Activated T-helper 17 cell treated with anti-CD3 and anti-CD28 coated beads, Interleukin-2, amount 50 U/mL, for 72 hours (primary cell): ENCODE measurements at places on chromosomes 3 and 15. TPM values are rescaled to one million over a fixed set of nuclear protein-coding genes. Genes with fewer than 3 reads are reported as not detected.

- no peaks in the 10 kb centered on the region for H3K36me3 ChIP-seq
- peaks cover 2% of the 10 kb centered on the region for H3K27me3 ChIP-seq
- H3K27ac ChIP-seq: no peak overlapping the region
- H3K4me3 ChIP-seq: no peak overlapping the region
- no peaks in the 10 kb centered on the region for H3K4me1 ChIP-seq
Observed at GRCh38 chr15:93941697-93942096, 289.7 kb upstream of the MCTP2 start.

- H3K27me3 ChIP-seq: no peaks in the 10 kb centered on the region
- peaks cover 11% of the 10 kb centered on the region for H3K36me3 ChIP-seq
- peaks cover 24% of the 10 kb centered on the region for H3K4me1 ChIP-seq
- H3K27ac ChIP-seq: no peak overlapping the region
Observed at GRCh38 chr3:188236271-188236670, 82.3 kb downstream of the LPP start.

DNA sequence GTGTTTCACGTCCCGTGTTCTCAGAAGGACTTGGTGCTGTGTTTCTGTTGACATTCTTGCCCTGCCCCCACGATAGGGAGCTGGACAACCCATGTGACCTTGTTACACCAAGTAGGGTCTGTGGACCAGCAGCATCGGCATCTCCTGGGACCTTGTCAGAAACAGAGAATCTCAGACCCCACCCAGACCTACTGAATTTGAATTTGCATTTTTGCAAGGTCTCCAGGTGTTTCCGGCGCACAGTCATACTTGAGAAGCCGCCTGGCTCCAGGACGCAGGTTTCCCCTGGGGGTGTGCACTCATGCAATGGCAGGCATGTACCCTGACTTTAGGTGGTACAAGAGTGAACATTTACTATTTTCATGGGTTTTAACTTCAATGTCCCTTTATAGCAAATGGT lies 117.9 kb downstream of the TLE3 start:
- no peak overlapping the region for H3K4me3 ChIP-seq
- H3K27me3 ChIP-seq: peaks cover 40% of the 10 kb centered on the region
- no peak for ATAC-seq
- H3K4me1 ChIP-seq: no peaks in the 10 kb centered on the region
- H3K27ac ChIP-seq: no peak overlapping the region
- H3K36me3 ChIP-seq: no peaks in the 10 kb centered on the region

RTP4 gene
- total RNA-seq: 3.1 TPM

- no peak for ATAC-seq
- H3K4me1 ChIP-seq: peaks cover 51% of the 10 kb centered on the region
- H3K27me3 ChIP-seq: no peaks in the 10 kb centered on the region
- peak overlapping the region; percentile 51 for H3K4me3 ChIP-seq
- peaks cover 95% of the 10 kb centered on the region for H3K36me3 ChIP-seq
Observed at GRCh38 chr3:156689608-156690007, 15.2 kb downstream of the TIPARP start.

GRCh38 chr3:158443632-158444031 lies 127.4 kb upstream of the MLF1 start:
- H3K27ac ChIP-seq: no peak overlapping the region
- H3K4me3 ChIP-seq: no peak overlapping the region
- ATAC-seq: peak; percentile 89
- no peaks in the 10 kb centered on the region for H3K36me3 ChIP-seq
- no peaks in the 10 kb centered on the region for H3K27me3 ChIP-seq

FBXO40 gene
- not detected for total RNA-seq

DNA sequence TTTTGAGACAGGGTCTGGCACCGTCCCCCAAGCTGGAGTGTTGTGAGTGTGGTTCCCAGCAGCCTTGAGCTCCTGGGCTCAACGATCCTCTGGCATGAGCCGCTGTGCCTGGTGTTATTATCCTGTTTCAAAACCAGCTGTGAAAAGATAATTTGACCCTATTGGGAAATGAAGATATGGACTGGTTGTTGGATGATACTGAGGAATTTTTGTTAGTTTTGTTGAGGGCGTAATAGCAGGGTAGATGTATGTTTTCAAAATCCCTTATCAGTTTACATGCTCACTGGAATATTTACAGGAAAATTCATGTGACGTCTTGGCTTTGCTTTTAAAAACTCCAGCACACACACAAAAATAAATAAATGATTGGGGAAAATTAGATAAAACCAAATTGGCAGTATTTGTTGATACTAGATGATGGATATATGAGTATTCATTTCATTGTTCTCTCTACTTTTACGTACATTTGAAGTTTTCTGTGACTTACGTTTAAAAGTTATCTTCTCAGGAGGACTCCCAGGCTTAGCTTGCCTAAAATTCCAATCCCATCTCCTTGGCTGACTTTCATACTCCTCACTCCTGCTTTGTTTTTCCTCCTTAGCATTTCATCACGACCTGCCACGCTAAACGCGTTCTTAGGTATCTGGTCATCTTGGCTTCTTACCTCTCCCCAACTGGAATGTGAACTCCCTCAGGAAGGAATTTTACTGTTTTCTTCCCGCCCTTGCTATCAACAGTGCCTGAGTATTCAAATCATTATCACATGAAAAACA lies 56.8 kb upstream of the TFRC start:
- no peak for ATAC-seq
- H3K27ac ChIP-seq: no peak overlapping the region
- H3K36me3 ChIP-seq: no peaks in the 10 kb centered on the region
- no peaks in the 10 kb centered on the region for H3K27me3 ChIP-seq
- no peak overlapping the region for H3K4me3 ChIP-seq

GRCh38 chr15:58526647-58527192 lies 94.9 kb downstream of the LIPC start:
- peaks cover under 1% of the 10 kb centered on the region for H3K4me1 ChIP-seq
- H3K36me3 ChIP-seq: no peaks in the 10 kb centered on the region
- no peaks in the 10 kb centered on the region for H3K27me3 ChIP-seq
- no peak overlapping the region for H3K4me3 ChIP-seq

- H3K4me3 ChIP-seq: no peak overlapping the region
- peaks cover 25% of the 10 kb centered on the region for H3K27me3 ChIP-seq
- ATAC-seq: no peak
Observed at GRCh38 chr3:127392156-127392490, 104.3 kb upstream of the PRR20G start.

GRCh38 chr15:83993591-83993990 lies 242.0 kb upstream of the GOLGA6L4 start:
- ATAC-seq: no peak
- H3K36me3 ChIP-seq: no peaks in the 10 kb centered on the region
- peaks cover 3% of the 10 kb centered on the region for H3K27me3 ChIP-seq
- H3K4me1 ChIP-seq: no peaks in the 10 kb centered on the region
